Activated CD4-positive, alpha-beta T cell treated with anti-CD3 and anti-CD28 coated beads, Interleukin-2, amount 10 ng/mL, durations not matched to agents 24 days and 14 days (primary cell): ENCODE measurements at places on chromosomes 6 and 20. TPM values are rescaled to one million over a fixed set of nuclear protein-coding genes. Genes with fewer than 3 reads are reported as not detected.

TCP1 gene
- 528 and 531 TPM in 2 replicates for total RNA-seq

DNA sequence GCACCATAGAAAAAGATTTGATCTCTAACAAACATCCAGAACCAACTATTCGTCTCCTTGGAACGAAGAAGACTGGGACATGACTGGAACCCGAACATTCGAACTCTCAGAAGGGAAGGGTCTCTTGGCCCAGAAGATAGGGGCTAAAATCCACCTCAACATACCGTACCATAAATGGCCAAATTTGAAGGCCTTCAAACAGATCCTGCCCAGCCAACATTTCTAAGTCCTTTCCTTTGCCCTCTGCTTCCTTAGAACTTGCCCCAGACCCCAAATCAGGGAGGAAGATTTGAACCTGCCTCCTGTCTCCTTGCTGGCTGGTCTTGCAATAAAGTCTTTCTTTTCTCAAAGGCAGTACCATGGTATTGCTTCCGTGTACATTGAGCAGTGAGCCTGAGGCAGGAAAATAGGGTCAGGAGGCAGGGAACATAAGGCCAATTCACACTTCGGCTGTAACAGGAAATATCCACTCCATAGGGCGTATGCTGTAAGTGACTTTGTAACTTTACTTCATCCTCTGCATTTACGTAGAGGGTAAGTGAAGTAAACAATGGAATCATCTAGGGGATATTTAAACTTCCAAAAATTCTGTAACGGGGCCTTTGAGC lies 1.8 kb upstream of the PXDC1 start:
- no peak overlapping the region for H3K27ac ChIP-seq
- no peak for DNase-seq
- peak overlapping the region; percentile 75 for H3K4me3 ChIP-seq
- H3K36me3 ChIP-seq, result no peaks in the 10 kb centered on the region
- H3K27me3 ChIP-seq, result peaks cover 62% of the 10 kb centered on the region

GRCh38 chr6:130995783-130996447 lies 67.1 kb downstream of the EPB41L2 start:
- no peaks in the 10 kb centered on the region for H3K36me3 ChIP-seq
- H3K4me1 ChIP-seq, result no peaks in the 10 kb centered on the region
- DNase-seq, result no peak
- H3K27ac ChIP-seq, result no peak overlapping the region

DNA sequence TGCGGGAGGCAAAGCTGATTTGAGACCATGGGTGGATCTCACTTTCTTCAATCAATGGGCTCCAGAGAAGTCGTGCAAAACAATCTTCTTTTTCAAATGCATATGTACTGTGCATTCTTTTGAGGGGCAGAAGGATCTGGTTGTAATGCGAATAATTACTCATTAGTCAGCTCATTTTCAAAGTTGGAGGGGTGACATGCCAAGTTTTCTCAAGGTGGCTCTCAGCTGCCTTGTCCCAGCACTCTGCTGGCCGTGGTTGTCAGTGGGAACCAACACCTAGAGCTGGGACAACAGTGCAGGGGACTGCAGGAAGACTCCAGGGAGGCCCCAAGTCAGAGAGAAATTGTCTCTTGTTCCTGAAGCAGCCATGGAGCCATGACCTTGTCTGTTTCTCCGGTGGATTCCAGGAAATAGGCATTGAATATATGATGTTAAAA lies 25.3 kb downstream of the MYT1 start:
- H3K27me3 ChIP-seq, result no peaks in the 10 kb centered on the region
- no peak overlapping the region for H3K27ac ChIP-seq
- no peaks in the 10 kb centered on the region for H3K4me1 ChIP-seq
- no peak overlapping the region for H3K4me3 ChIP-seq
- H3K36me3 ChIP-seq, result no peaks in the 10 kb centered on the region
- DNase-seq, result no peak

- peaks cover 2% of the 10 kb centered on the region for H3K4me1 ChIP-seq
- H3K27ac ChIP-seq, result no peak overlapping the region
- H3K27me3 ChIP-seq, result peaks cover 12% of the 10 kb centered on the region
- no peaks in the 10 kb centered on the region for H3K36me3 ChIP-seq
- no peak overlapping the region for H3K4me3 ChIP-seq
- peak; percentile 29 for DNase-seq
These were observed 122.6 kb upstream of the PHACTR1 start for GRCh38 chr6:12593771-12594529.

GRCh38 chr6:115643762-115644161 lies 416.9 kb downstream of the FRK start:
- H3K4me1 ChIP-seq, result no peaks in the 10 kb centered on the region
- H3K4me3 ChIP-seq, result no peak overlapping the region
- H3K27ac ChIP-seq, result no peak overlapping the region
- no peaks in the 10 kb centered on the region for H3K27me3 ChIP-seq
- DNase-seq, result no peak

DNA sequence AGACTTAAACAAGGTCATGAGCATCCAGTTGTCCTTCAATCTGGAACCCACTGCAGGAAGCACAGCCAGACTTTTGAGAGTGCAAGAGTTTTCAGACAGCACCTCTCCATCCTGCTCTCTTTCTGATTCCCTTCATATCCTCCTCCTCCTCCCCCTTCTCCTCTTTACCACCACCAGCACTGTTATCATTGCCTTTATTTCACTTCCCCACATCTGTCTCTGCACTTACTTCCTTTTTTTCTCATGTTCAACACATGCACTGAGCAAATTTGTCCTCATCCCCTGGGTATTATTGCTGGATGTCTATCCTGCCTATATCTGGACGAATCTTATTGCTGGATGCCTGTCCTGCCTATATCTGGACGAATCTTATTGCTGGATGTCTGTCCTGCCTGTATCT lies 554.8 kb downstream of the DHX35 start:
- H3K4me1 ChIP-seq, result no peaks in the 10 kb centered on the region
- no peak for DNase-seq
- no peaks in the 10 kb centered on the region for H3K36me3 ChIP-seq
- no peak overlapping the region for H3K27ac ChIP-seq
